ENCODE measurements at places on chromosomes 12 and 14.

DNA sequence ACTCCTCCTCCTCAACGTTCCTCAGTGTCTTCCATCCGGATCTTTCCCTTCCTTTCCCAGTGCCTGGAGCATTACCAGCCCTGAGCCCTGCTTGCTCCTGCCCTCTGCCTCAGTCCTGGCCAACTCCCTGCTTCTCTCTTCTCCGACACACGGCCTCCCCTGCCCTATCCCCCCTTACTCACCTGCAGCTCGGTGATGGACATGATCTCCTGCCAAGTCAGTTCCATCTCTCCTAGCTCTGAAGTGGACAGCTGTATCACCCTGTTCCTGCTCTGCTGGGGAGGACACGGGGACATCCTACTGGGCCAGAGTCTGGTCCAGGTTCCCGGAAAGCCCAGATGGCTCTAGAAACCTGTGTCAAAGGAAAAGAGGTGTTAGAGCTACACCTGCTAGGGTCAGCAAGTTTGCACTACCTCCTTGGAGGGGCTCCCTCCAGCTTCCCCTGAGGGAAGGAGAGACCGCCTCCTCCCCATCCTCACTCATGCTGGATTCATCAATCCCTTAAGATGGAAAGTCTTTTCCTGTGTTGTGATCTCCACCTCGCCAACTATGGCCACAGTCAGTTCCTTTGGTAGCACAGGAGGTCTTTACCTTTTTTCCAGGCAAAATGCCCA is 5.8 kb downstream of the NFE2 start:
- DNase-seq, result no peak

DNA sequence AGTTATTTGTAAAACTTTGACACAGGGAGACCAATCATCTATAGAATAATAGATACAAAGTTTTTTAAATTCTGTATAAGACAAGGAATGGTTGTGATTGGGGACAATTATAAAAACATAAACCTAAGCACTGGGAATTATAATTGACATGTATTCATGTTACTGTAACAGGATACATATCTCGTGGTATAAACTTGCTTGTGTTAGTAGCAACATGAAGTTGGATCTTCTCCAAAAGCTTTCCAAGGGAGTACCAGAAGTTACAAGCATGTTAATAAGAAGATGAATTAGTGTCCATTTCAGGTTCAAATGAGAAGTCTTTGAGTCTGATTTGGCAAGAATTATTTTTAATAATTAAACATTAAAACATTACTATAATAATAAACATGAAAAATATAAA is 42.2 kb downstream of the CDKL1 start:
- no peak for DNase-seq

GRCh38 chr12:107318556-107318805 is 225.1 kb upstream of the CRY1 start:
- DNase-seq, result no peak

- DNase-seq, result no peak
Observed at GRCh38 chr14:93829839-93830481, 41.7 kb upstream of the PRIMA1 start.

GRCh38 chr12:68998041-68998440 is 65.1 kb upstream of the CPM start:
- DNase-seq, result no peak

GRCh38 chr12:2467447-2468195 is 327.1 kb upstream of the FKBP4 start:
- DNase-seq, result no peak

DNA sequence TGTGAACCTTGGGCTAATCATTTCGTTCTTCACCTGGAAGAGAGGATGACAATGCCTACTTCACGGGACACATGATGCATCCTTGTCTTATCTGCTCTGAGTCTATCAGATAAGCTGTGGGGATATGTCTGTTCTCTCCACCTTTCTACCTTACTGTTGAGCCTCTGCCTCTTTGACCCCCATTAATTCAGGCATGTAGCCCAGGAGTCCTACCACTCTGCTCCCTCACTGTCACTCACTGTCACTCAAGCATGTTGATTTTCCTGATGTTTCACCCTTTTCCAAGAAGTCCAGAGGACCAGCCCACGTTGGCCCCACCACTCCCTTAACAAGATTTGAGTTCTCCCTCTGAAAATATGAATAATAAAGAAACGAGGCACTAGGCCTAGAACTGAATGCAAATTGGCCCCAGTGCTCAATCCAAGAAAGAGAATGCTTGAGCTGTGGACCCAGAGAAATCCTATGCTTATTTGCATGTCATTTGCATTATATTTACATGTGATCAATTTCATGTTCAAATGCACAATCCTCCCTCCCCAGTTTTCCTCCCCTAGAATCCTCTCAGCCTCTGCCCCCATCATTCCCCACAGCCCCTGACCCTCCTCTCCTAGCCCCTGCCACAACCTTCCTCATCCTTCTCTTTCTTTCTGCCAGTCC is 6.4 kb upstream of the SMUG1 start:
- no peak for DNase-seq

DNA sequence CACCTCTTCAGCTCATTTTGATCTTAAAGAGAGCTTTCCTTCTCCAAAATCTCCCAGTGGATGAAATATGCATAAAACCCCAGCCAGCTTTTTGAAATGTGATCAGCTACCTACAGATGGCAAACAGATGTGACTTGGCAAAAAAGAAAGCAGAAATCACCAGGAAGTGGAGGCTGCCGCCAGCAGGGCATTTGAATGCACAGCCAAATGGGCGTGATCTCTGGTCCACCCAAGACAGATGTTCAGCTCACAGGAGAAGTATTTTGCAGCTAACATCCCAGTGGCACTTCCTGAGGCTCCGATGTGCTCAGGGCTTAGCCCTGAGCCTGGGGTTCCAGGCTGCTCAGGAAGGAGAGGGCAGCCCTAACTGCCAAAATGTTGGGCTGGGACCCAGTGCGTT is 78.3 kb downstream of the LGMN start:
- peak; percentile 60 for DNase-seq

GRCh38 chr14:85482552-85482951 is 47.4 kb upstream of the FLRT2 start:
- DNase-seq, result no peak

DNA sequence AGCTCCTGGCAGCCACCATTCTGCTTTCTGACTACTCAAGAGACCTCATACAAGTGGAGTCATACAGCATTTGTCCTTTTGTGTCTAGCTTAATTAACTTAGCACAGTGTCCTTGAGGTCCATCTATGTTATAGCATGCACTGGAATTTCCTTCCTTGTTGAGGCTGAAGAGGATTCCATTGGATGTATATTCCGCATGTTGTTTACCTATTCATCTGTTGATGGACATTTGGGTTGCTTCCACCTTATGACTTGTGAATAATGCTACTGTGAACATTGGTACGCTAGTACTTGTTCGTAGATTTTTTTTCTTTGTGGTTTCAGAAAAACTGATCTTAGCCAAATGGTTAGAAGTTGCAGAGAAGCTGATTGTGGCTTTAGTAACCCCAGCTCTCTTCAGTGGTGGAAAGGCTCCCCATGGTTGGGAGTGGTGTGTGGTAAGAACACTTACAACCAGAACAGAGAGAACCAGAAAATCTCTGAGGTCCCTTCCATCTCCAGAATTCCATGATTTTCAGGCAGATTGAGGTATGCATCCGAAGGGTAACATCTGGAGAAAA is 118.4 kb downstream of the SAMD4A start:
- no peak for DNase-seq

DNA sequence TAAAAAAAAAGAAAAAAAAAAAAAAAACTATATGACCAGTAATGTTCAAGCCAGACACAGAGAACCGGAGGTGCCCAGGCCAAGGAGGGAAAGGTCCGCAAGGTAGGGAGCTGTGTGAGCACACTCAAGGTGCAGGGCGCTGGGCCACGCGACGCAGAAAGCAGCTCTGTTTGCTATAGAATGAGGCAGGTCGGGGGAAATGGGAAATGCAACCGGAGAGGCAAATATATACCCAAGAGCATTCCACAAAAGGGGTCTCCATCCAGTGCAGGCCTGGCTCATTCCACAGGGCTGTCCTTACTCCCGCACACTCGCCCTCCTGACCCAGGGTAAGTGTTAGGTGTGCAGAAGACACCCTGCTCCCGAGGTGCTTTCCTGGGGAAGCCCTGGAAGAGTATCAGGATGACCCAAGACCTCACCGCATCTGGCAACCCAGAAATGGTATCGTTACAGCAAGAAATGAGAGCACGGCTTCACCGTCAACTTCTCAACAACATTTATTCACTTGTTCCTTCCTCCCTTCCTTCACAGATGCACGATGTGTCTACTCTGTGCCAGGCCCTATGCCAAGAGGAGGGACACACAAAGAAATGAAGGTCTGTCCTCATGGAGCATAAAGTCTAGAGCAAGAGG is 86.4 kb downstream of the BCL11B start:
- DNase-seq, result no peak
